ENCODE measurements at places on chromosomes 16 and 17.

- DNase-seq = no peak
Measured at GRCh38 chr16:30401768-30402425, 5.5 kb upstream of the ZNF771 start.

DNA sequence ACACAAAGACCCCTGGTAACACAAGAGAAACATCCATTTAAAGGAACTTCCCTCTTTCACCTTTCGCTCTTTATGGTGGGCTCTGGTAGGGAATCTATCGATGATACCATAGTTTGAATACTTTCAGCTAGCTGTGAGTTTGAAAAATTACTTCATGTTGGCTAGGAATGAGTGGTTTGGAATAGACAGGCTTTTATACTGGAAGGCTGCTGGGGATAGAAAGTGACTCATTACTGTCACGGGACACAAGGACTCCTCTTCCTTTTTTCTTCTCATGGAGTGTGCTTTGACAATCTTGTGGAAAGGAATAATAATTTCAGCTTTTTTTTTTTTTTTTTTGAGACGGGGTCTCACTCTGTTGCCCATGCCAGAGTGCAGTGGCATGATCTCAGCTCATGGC lies 76.9 kb downstream of the CYB561 start:
- DNase-seq = no peak

DNA sequence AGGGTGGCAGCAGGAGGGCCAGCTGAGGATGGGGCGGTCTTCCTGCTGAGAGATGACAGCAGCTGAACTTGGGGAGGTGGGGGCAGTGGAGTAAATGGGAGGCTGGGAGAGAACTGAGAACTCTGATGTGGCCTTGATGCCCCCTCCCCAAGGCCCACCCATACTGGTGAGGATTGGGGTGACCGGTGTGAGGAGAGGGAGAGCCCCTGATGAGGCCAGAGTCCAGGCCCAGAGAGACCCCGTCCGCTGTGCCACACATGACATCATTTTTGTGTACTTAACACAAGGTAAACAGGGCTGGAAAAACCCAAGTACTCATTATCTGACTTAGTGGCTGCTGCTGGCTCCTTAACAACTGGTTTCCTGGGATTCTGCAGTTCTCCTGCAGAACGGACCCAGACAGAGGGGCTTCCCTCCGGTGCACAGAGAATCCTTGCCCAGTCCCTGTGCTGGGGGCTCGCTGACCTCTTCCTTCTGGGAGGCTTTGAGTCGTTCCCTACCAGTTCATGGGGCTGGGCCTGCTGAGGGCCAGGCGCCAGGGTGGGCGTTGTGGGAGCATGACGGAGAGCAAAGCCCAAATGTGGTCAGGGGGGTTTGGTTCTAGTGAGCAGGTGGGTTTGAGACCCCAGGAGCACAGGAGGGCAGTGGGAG lies 207.6 kb downstream of the RAB11FIP4 start:
- no peak for DNase-seq

DNA sequence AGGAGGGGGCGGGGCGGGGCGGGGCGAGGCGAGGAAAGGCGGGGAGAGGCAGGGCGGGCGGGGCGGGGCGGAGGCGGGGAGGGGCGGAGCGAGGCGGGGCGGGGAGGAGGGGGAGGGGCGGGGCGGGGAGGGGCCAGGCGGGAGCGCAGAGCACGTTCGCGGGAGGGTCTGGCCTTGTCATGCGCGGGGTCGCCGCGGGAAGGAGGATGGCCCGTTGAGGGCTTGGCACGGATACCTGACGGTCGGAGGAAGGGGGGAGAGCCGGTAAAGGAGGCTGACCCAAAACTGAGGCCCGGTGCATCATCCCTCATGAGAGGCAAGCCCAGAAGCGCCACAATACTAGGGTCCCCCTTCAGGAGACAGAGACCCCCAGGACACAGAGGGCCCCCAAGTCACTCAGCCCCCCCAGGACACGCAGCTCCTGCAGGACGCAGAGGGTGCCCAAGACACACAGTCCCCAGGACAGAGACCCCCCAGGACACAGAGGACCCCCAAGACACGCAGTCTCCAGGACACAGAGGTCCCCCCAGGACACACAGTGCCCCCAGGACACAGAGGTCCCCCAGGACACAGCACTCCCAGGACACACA lies 593 bp upstream of the WDR45B start:
- DNase-seq = peak; percentile 91

- DNase-seq = no peak
Measured at GRCh38 chr16:84995663-84996062, 15.7 kb downstream of the ZDHHC7 start.

DNA sequence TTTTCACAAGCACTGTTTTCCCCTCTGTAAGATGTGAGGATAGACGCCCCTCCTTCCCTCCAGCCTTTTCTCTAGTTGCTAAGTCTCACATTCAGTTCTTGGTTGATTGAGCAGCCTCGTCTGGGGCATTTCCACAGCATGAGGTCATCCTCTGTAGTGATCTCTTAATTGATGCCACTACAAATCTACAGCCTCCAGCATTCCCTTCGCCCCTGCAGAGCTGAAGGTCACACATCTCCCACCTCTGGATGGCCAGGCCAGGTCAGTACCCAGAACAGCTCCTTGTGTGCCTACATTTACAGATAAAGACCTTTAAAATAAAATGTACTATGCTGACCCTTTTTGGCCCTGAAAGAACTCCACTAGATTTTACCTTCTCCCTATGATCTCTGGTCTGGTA lies 32.5 kb upstream of the CDH11 start:
- no peak for DNase-seq

- no peak for DNase-seq
Measured at GRCh38 chr16:9787717-9788116, 394.5 kb downstream of the GRIN2A start.

- peak; percentile 95 for DNase-seq
Measured at GRCh38 chr16:70688246-70688742, 2.4 kb upstream of the MTSS2 start.

GRCh38 chr17:80619535-80620235 lies 75.0 kb downstream of the RPTOR start:
- peak; percentile 50 for DNase-seq

DNA sequence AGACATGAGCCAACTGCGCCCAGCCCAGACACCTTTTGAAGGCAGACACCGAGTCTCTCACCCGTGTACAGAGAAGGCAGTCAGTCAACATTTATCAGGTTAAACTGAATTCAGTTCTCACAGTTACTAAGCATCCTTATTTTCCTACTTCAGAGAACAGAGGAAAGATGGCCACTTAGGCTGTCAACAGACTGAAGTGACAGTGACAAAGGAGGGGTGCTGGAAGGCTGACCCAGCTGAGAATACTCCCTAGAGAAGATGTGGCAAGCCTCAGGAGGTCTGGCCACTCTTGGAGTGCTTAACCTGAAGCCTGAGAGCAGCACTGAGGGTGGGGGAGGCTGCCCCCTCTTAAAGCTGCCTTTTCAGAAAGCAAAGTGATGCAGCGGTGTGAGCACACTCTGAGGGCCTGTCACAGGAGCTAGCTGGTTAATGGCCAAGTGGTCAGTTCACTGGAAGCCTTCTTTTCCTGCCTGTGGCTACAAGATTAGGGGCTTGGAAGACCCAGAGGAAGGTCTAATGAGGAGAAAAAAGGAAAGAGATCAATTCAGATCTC lies 51.0 kb upstream of the SREBF1 start:
- DNase-seq = no peak

DNA sequence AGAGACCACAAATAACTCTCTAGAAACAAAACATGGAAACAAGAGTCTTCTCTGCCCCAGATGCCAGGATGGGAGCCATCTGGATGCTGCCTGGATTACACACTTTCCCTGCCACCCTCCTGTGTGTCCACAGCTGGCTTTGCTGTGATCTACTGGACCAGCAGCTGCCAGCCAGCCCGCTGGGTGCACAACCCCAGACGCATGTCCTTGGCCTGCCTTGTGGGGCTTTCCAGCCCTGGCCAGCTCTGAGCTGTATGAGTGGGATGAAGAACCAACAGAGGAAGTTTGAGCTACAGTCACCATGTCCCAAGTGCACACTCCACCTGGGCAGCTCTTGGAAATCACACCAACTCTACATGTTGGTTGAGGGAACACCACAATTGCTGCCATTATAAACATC lies 57.0 kb upstream of the TNRC6C start:
- DNase-seq = no peak

- DNase-seq = no peak
Measured at GRCh38 chr16:49670627-49671026, 185.3 kb downstream of the ZNF423 start.

DNA sequence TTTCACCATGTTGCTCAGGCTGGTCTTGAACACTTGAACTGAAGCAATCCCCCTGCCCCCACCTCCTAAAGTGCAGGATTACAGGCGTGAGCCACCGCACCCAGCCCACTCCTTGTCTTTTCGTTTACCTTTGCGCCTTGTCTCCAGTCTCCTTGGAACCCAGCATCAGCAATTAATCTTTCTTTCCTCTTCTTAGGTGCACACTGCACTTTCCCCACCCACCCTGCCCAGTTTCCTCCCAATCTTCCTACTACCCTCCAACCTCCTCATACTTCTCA lies 1.5 kb upstream of the CLDN7 start:
- no peak for DNase-seq

- no peak for DNase-seq
Measured at GRCh38 chr17:7186241-7186640, 7.1 kb upstream of the ASGR1 start.

All from lower leg skin (tissue), 4 donors.